ENCODE measurements at places on chromosomes 7 and 10.
A peak's percentile ranks its signal among the peaks of the same experiment; 100 is the strongest.

GRCh38 chr7:127976738-127977120 is 54.5 kb downstream of the LRRC4 start:
- H3K4me1 ChIP-seq: no peaks in the 10 kb centered on the region
- no peak for DNase-seq
- H3K36me3 ChIP-seq: no peaks in the 10 kb centered on the region
- H3K27ac ChIP-seq: no peak overlapping the region

DNA sequence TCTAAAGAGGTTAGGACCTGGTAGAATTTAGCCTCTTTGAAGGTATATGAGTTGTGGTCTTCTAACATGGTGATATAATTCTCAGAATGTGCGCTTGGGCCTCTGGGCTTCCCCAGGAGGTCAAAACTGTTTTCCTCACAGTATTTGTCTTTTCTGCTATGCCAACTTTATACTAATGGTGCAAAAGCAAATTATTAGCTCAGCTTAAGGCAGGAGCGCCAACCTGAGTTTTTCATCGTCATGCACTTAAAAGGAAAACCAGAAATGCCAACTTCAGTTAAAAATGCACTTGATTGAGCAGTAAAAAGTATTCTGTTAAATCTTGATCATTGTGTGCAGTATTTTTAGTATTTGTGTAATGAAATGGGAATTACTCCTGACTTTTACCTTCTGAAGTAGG is 9.7 kb downstream of the TDRD1 start:
- no peak for DNase-seq
- no peaks in the 10 kb centered on the region for H3K4me1 ChIP-seq
- H3K27me3 ChIP-seq: no peaks in the 10 kb centered on the region
- no peaks in the 10 kb centered on the region for H3K36me3 ChIP-seq
- H3K4me3 ChIP-seq: no peak overlapping the region

- peak overlapping the region; percentile 84 for H3K27ac ChIP-seq
- no peaks in the 10 kb centered on the region for H3K27me3 ChIP-seq
- H3K4me3 ChIP-seq: peak overlapping the region; percentile 61
- peak; percentile 55 for DNase-seq
- no peaks in the 10 kb centered on the region for H3K36me3 ChIP-seq
These were observed 3.4 kb downstream of the TCF7L2 start for GRCh38 chr10:112953174-112954159.

DNA sequence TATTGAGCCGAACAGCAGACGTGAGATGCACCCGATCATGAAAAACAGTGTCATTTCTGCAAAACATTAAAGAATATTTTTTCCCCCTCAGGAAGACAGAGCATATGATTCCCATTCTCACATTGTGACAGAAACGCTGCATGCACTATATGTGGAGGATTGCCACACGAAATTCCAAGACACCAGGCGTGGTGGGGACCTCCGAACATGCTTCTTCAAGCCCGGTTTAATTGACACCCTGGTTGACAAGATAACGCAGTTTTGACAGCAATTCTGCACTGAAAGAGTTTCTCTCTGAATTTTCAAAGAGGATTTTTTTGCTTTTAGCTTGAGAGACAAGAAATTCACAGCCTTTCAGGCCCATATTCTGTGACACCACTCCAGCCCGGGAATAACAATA is 442.8 kb upstream of the NRP1 start:
- H3K27ac ChIP-seq: no peak overlapping the region
- H3K27me3 ChIP-seq: no peaks in the 10 kb centered on the region
- H3K4me3 ChIP-seq: no peak overlapping the region
- H3K4me1 ChIP-seq: no peaks in the 10 kb centered on the region
- no peaks in the 10 kb centered on the region for H3K36me3 ChIP-seq
- DNase-seq: no peak

- H3K36me3 ChIP-seq: no peaks in the 10 kb centered on the region
- H3K27me3 ChIP-seq: no peaks in the 10 kb centered on the region
- H3K4me3 ChIP-seq: no peak overlapping the region
- no peak for DNase-seq
- H3K27ac ChIP-seq: no peak overlapping the region
These were observed 274.4 kb downstream of the THSD7A start for GRCh38 chr7:11557627-11558026.

GRCh38 chr10:128869101-128869749 is 597.8 kb upstream of the MGMT start:
- H3K27ac ChIP-seq: peak overlapping the region; percentile 29
- peaks cover 6% of the 10 kb centered on the region for H3K4me1 ChIP-seq
- H3K36me3 ChIP-seq: no peaks in the 10 kb centered on the region
- DNase-seq: no peak

DNA sequence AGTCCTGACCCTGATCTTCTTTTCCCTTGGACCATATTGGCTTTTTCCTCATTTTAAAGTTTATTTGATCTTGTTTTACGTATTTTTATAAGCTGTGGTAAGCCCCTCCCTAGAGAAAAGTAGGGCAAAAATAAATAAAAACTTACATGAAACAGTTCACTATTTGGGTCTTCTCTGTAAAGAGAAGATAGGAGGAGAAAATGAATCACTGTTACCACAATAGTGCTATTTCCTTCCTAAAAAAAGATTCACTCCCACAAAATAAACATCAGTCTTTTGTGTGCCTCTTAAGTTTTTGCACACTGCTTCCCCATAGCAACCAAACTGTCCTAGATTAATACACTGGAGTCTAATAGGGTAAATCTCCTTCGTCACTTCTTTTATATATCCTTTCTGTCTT is 1.4 kb upstream of the SVIL start:
- H3K4me1 ChIP-seq: peaks cover 14% of the 10 kb centered on the region
- no peaks in the 10 kb centered on the region for H3K36me3 ChIP-seq
- no peak for DNase-seq
- H3K4me3 ChIP-seq: no peak overlapping the region

DNA sequence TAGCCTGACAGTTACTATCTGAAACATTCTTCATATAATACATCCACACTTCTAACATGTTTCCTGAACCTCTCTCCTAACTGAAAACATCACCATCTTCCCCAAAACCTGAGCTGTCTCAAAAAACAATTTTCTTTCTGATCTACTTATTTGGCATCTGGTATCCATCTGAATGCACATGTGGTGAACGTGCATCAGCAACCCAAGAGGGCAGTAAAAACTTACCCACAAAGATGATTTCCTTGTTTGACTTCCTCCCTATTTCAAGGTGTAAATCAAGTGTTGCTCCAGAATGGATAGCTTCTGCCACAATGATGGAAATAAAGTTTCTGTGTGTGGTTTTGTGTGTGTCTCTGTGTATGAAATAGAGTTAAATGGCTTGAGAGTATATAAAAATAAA is 500.4 kb downstream of the MAGI2 start:
- H3K4me1 ChIP-seq: no peaks in the 10 kb centered on the region
- no peaks in the 10 kb centered on the region for H3K27me3 ChIP-seq
- H3K4me3 ChIP-seq: no peak overlapping the region
- DNase-seq: no peak
- no peak overlapping the region for H3K27ac ChIP-seq

GRCh38 chr10:106502641-106503040 is 661.9 kb downstream of the SORCS1 start:
- no peaks in the 10 kb centered on the region for H3K36me3 ChIP-seq
- no peaks in the 10 kb centered on the region for H3K27me3 ChIP-seq
- DNase-seq: no peak
- no peaks in the 10 kb centered on the region for H3K4me1 ChIP-seq
- H3K4me3 ChIP-seq: no peak overlapping the region

DNA sequence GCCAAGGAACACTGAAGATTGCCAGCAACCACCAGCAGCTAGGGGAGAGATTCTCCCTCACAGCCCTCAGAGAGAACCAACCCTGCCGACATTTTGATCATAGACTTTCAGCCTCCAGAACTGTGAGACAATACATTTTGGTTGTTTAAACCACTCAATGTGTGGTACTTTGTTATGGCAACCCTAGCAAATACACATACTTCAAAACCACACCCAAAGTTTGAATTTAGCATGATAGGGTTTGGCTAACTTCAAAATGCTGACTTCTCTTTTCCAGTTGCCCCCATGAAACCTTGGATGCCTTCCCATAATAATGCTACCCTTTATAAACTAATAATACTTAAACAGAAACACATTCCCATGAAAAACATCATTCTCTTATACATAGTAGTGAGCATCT is 149.8 kb downstream of the DGKI start:
- H3K4me1 ChIP-seq: no peaks in the 10 kb centered on the region
- no peak overlapping the region for H3K27ac ChIP-seq
- H3K27me3 ChIP-seq: no peaks in the 10 kb centered on the region
- no peak for DNase-seq
- no peak overlapping the region for H3K4me3 ChIP-seq

- no peaks in the 10 kb centered on the region for H3K27me3 ChIP-seq
- H3K4me1 ChIP-seq: no peaks in the 10 kb centered on the region
- H3K4me3 ChIP-seq: no peak overlapping the region
- H3K36me3 ChIP-seq: no peaks in the 10 kb centered on the region
- no peak overlapping the region for H3K27ac ChIP-seq
These were observed 206.4 kb upstream of the FERD3L start for GRCh38 chr7:19351341-19352304.

GRCh38 chr7:100965723-100966541 is 3.4 kb upstream of the MUC12 start:
- H3K36me3 ChIP-seq: no peaks in the 10 kb centered on the region
- H3K27ac ChIP-seq: no peak overlapping the region
- DNase-seq: peak; percentile 63
- H3K4me3 ChIP-seq: peak overlapping the region; percentile 37
- peaks cover 52% of the 10 kb centered on the region for H3K27me3 ChIP-seq
- H3K4me1 ChIP-seq: no peaks in the 10 kb centered on the region

DNA sequence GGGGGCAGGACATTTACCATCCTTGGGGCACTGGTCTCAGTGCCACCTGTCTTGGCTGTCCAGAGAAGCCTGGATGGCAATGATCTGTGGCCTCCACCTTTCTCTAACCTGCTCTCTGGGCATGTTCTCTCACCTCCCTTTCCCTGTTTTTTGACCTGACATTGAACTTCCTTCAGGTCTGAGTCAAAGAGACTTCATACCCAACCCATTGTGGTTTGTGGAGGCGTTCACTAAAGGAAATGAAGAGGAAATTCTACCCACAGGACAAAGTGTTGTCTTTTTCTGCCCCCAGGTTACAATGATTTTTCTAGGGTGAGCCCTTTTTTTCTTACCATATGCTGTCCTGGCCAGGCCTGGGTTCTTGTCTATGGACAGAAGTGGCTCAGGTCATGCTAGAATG is 76.6 kb downstream of the CYP26A1 start:
- DNase-seq: no peak
- H3K4me3 ChIP-seq: no peak overlapping the region
- no peaks in the 10 kb centered on the region for H3K4me1 ChIP-seq
- no peaks in the 10 kb centered on the region for H3K27me3 ChIP-seq
- no peaks in the 10 kb centered on the region for H3K36me3 ChIP-seq

DNA sequence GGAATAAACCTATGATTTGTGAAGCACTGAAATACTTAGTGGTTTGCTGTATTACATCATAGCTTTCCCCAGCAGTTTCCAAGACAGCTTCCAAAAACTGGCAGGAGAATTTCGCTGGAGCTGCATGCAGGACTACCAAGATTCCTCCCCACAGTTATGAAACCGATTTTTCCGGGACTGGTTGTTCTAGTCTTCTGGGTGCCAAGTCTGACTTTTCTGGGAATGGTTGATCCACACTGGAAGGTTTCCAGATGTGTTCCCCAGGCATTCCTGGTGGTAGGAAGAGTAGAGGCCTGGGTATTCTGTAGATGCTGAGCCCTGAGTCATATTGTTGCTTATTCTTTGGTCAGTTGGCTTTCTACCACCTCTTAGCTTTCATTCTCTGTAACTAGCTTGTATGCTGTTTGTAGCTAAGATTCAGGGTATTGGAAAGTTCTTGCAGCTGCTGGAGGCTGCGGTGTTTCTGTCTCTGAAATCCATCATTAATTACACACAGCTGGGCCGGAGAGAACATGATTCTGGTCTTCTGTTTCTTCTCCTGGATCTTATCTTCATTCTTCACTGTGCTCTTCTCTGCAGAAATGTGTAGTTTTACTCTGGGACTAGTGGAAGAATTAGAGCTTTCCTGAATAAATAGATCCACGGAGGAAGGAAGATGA is 6.3 kb downstream of the ABCC2 start:
- peak overlapping the region; percentile 81 for H3K27ac ChIP-seq
- no peak for DNase-seq
- no peak overlapping the region for H3K4me3 ChIP-seq

- no peak for DNase-seq
- no peaks in the 10 kb centered on the region for H3K36me3 ChIP-seq
- no peaks in the 10 kb centered on the region for H3K27me3 ChIP-seq
- no peak overlapping the region for H3K4me3 ChIP-seq
- no peak overlapping the region for H3K27ac ChIP-seq
These were observed 80.1 kb downstream of the GRID1 start for GRCh38 chr10:86286236-86287109.

DNA sequence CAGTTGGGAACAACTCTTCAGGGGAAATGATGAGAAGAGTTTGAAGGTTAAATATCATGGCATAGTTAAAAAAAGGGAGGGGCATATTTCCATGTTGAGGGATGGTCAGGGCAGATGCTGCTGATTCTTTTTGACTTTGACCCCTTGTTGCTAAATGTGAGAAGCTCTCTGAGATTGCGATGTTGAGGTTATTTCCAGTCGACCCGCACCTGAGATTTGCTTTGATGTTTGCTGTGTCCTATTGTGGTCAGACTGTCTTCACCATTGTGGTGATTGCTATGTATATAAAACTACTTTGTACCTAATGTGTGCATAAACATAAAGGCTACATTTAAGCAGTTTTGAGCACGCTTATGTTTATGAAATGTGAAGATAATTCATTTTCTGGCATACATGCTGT is 90.9 kb downstream of the BBS9 start:
- no peaks in the 10 kb centered on the region for H3K27me3 ChIP-seq
- DNase-seq: no peak
- no peaks in the 10 kb centered on the region for H3K4me1 ChIP-seq
- H3K36me3 ChIP-seq: no peaks in the 10 kb centered on the region
- no peak overlapping the region for H3K4me3 ChIP-seq
- H3K27ac ChIP-seq: no peak overlapping the region

DNA sequence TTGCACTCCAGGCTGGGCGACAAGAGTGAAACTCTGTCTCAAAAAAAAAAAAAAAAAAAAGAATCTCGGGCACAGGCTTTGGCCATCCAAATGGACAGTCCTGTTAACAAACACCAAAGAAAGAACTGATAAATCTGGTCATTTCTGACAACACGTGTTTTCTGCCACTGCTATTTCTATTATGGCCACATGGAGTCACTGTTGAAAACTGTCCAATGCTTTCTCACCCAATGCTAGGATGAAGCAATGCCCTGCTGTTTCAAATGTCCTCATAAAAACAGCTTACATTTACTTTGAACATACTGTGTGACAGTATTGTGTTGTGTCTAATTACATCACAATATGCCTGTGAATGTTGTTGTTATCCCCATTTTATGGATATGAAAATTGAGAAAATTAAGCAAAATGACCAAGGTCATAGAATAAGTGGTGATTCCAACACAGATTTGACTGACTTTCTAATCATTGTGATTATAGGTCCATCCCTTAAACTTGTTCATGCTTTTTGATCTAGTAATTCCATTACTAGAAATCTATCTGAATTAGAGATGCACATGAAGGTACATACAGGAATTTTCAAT is 19.9 kb upstream of the MAP3K8 start:
- H3K27ac ChIP-seq: no peak overlapping the region
- H3K4me1 ChIP-seq: no peaks in the 10 kb centered on the region
- no peaks in the 10 kb centered on the region for H3K27me3 ChIP-seq
- DNase-seq: no peak

- peak overlapping the region; percentile 44 for H3K27ac ChIP-seq
- DNase-seq: no peak
- H3K4me3 ChIP-seq: no peak overlapping the region
- peaks cover 36% of the 10 kb centered on the region for H3K4me1 ChIP-seq
These were observed 23.0 kb upstream of the TRIL start for GRCh38 chr7:28981161-28981465.
